ENCODE measurements at places on chromosomes 11 and 22.
A peak's percentile ranks its signal among the peaks of the same experiment; 100 is the strongest.

DNA sequence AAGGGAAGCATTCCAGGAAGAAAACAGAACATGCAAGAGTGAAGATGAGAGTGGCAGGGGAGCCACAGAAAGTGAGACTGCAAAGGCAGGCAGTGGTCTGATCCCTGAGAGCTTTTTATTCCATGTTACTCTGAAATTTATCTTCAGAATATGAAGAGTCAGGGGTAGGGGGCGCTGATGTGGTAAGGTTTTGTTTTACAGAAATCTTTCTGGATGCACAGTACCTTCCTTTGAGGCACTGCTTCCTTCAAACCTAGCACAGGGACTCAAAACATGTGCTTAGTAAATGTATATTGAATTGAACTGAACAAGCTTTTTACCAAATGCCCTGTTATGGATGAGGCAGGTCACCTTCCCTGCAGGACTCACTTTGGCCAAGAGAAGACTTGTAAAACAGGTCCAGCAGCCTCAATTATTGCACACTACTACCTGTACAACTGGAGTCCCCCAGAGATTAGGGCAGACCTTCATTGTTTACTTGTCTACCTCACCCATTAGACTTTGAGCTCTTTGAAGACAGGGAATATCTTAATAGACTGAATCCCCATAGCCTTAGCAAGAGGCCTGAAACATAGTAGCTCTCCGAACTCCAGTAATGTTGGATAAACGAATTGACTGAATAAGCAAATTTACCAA lies 2.2 kb downstream of the PAK1 start:
- DNase-seq = peak; percentile 23

DNA sequence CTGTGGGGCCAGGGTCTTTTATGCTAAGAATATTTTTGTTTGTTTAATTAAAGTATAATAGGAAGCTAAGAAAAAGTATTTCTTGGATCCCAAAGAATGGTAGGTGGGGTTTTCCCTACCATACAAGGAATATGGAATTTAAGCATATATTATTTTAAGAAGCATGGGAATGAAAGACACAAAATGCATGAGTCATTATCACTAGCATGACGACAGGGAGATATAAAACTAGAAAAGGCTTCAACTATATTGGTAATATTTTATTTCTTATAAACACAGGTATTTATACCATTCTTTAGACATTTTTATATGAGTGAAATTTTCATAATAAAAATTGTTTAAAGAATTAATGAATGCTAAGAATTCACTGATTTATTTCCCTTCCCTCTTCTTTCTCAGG lies 39.3 kb upstream of the SOX6 start:
- DNase-seq = no peak

- DNase-seq = no peak
These were observed 479 bp downstream of the ZNF280A start for GRCh38 chr22:22519591-22519990.

- DNase-seq = no peak
These were observed 11.4 kb downstream of the SLC35F2 start for GRCh38 chr11:107847184-107847583.

DNA sequence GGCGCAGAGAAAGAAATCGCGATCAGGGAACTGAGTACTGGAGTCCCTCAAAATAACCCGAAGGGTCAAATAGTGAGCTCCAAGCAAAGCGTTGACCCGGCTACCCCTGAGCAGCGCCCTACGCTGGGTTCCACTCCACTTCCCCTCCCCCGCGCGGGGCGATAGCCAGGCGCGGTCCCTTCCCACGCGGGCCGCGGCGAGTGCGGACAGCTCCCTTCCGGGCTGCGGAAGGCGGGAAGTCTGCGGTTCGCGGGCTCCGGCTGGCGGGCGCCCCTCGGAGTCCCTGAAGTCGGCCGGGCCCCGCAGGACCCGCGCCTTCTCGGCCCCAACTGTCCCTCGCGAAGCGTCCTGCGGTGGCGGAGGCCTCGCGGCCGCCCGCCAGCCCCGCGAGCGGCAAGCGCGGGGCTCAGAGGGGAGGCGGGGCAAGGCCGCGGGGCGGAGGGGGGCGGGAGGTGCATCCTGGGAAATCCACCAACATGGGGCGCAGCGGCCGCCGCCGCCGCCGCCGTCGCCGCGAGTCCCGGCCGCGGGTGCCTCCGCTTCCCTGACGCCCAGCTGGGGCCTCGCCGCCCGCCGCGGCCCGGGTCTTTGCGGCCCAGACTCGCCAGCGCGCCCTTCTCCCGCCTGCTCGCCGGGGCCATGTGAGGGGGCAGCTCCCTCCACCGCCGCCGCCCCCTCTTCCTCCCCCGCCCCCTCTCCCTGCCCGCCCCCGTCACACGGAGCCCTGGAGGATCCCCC lies at the start of gene QSER1:
Gene QSER1, plus strand, starts transcription at position 457 of the 738 bp plus-strand sequence. CDS start 315 bp downstream, outside the sequence.
- peak; percentile 65 for DNase-seq

- DNase-seq = no peak
These were observed 1.3 kb downstream of the PARVG start for GRCh38 chr22:44181912-44182587.

DNA sequence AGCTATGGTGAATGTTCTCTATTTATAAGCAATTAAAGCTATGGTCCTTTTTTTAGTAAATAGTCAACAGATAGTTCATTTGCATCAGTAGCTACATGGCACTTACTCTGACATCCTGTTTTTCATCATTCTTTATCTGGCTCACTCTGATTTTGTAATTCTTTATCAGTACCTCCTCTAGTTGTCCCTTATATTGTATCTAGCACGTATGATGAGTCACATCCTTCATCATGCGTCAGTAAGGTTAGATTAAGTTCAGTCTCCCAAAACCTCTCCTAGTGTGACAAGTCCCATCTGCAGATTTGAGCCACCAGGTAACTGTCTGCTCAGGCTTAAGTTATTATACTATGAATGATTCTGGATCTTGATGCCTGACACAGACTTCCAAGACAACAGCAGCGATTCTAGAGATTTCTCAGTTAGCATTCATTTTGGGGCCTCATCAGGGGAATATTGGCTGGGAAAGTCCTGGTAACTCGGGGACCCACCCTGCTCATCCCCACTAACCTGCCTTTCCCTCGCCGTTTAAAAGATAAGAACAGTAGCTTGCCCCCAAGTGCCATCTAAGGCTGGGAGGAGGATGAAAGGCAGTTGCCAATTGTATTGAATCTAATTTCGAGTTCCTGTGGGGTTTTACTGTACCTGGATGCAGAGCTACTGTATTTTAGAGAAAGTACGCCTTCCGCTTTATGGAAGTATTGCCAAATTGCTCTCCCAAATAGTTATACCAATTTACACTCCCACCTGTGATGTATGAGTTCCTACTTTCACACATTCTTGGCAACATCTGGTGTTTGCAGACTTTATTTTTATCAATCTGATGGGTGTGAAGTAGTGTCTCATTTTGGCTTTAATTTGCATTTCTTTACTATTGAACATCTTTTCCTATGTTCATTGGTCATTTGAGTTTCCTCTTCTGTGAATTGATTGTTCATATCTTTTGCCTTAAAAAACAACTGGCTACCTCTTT lies 55.9 kb downstream of the ZC3H12C start:
- no peak for DNase-seq

- DNase-seq = no peak
These were observed 25.8 kb upstream of the FXYD6 start for GRCh38 chr11:117902001-117902845.

DNA sequence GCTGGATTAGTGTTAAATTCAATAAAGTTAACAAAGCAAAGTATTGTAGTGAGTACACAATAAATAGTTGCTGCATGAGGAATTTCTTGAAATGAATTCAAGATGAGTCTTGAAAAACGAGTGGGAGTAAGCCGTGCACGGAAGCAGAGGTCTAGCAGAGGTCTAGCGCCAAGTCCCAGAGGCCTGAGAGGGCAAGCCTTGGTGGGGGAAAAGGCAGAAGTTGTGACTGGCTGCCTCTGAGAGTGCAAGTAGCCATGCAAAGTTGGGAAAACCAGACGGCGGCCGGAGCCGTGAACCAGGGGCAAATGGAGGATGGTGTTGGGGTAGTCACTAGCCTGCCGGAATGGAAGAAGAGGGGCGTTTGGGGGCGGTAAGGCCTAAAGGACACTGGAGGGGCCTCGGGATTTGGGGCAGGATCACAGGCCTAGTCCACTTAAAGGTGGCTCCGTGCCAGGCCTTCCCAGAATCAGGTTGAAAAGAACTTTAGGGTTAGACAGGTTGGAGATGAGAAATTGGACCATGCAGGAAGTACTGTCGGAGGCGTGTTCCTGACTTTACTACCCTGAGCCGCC lies 379 bp upstream of the SLC3A2 start:
- no peak for DNase-seq

DNA sequence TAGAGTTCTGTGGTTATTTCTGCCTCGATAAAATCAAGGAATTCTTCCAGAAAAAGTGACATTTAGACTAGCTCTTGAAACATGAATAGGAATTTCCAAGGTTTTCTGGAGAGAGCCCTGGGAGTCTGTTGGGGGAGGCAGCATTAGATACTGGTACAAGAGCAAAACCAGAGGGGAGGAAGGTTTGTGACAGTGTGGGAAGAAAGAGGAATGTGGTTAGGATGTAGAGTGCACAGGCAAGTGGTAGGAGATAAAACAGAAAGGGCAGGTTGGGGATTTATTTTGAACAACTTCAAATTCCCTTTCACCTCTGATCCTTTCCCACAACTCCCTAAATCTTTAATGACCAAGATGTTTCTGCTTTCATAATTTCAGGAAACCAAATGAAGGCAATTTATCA lies 588.4 kb downstream of the METTL15 start:
- no peak for DNase-seq

- DNase-seq = no peak
These were observed 4202.2 kb upstream of the OR11H1 start for GRCh38 chr22:11325767-11326166.

- no peak for DNase-seq
These were observed 26.5 kb downstream of the SGSM3 start for GRCh38 chr22:40396882-40397281.
